Lower lobe of right lung (tissue), 2 donors: ENCODE measurements at places on chromosomes 13 and 19. TPM values are rescaled to one million over a fixed set of nuclear protein-coding genes. Genes with fewer than 3 reads are reported as not detected.

CHST8 gene
- total RNA-seq, result not detected

TMEM221 gene
- not detected for total RNA-seq

ZNF614 gene
- 7.1 TPM for total RNA-seq

SCAF1 gene
- 59.4 TPM for total RNA-seq

SLC27A1 gene
- 27.0 TPM for total RNA-seq

ADPRHL1 gene
- 2.7 TPM for total RNA-seq

ZNF582 gene
- total RNA-seq, result 4.3 TPM

SRRM5 gene
- 0.24 TPM for total RNA-seq

WDR18 gene
- total RNA-seq, result 29.2 TPM

CILP2 gene
- total RNA-seq, result 0.12 TPM

BEST2 gene
- not detected for total RNA-seq

SLC17A7 gene
- total RNA-seq, result 0.56 TPM

DNA sequence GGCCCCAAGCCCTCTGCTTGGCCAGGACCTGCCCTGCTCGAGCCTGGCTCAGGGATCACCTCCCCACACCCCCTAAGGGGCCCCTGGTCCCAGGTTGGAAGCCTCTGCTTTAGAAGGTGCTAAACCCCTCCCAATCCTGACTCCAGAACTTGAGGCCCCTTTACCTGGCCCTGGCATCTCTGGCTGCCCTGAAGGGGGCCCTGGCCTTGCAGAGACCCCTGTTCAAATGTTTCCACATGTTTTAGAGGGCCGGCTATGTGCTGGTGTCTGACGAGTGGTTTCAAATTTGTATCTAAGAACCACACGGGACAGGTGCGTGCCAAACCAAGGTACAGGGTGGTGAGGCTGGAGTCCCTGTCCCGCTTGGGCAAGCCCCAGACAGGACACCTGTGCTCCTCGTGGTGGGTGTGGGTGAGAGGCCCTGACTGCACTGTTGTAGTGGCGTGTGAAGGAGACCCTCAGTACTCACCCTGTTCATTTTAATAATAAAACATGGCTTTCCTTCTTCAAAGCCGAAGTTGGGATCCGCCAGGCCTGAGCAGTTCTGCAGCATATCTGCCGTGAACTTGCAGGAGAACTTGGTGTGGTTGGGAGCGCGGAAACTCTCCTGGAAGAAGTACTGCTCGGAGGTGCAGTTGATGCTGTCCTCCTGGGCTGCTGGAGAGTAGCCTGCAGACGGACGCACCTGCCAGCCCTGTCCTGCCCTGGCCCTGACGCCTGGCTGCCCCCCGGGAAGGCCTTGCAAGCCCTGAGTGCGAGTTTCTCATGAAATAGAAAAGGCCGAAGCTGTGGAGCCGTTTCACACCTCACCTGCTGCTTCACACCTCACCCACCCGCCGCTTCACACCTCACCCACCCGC lies 5.4 kb downstream of the ATP4B start:
- DNase-seq, result peak; percentile 27

- no peak for DNase-seq
Measured at GRCh38 chr19:7377196-7377595, 28.5 kb downstream of the ARHGEF18 start.

GRCh38 chr19:56839652-56840450 lies 675 bp downstream of the PEG3 start:
- DNase-seq, result peak; percentile 89

DNA sequence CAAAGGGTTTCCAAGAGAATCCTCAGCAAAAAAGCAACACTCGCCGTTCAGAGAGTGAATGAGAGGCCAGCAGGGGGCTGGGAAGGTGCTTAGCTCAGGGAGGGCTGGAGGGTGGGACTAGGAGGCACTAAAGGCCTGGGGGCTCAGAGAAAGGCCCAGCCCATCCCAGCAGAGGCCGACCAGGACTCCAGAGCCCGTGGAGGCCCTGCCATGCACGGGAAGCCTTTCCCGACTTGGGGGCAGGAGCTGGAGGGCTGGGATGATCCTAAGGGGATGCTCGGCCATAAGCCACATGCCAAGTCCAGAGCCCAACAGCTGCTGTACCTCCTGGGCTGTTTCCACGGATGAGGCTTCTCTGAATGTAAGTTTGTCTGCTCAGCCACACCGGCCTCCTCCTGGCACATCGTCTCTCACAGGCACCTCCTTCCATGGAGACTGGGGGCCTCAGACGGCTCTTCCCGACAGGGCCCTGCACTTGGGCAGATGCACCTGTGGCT lies 19.5 kb downstream of the RASA3 start:
- no peak for DNase-seq

DNA sequence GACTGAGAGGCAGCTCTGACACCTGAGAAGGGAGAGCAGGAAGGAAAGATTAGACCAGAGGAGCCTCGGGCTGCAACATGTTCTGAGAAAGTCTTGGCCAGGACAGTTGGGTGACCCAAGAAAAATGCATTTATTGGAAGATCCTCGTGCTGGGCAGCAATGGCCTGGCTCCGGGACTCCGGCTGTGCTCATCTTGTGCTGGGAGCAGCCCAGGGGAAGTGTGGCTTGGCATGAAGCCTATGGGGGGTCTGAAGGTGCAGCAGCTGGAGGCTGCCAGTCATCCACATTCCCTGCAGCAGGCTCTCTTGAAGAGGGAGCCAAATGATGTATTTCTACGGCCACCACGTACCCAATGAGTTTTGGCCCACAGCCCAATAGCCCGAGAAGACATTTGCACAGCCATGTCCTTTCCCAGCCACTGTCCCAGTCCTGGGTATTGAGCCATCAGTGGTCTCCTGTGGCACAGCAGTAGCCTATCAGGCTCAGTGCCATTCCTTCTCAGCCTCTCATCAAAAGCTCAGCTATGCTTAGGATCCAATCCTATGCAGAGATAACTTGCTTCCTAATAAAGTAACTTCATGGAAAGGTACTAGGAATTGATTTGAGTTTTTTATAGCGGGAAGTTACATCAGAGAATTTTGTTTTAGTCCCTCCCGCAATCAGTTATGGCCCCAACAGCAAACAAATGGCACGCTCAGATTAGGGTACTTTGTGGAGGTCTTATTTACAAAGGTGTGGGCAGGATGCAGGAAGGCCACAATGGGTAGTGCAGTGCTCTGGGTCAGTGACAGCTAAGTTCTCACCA lies 76.0 kb upstream of the MEDAG start:
- DNase-seq, result no peak

GRCh38 chr13:100290165-100290801 lies 201.4 kb downstream of the PCCA start:
- no peak for DNase-seq

- DNase-seq, result no peak
Measured at GRCh38 chr13:43390619-43391018, 367.2 kb downstream of the DNAJC15 start.

- DNase-seq, result peak; percentile 78
Measured at GRCh38 chr19:4717191-4717965, 6.3 kb downstream of the DPP9 start.

DNA sequence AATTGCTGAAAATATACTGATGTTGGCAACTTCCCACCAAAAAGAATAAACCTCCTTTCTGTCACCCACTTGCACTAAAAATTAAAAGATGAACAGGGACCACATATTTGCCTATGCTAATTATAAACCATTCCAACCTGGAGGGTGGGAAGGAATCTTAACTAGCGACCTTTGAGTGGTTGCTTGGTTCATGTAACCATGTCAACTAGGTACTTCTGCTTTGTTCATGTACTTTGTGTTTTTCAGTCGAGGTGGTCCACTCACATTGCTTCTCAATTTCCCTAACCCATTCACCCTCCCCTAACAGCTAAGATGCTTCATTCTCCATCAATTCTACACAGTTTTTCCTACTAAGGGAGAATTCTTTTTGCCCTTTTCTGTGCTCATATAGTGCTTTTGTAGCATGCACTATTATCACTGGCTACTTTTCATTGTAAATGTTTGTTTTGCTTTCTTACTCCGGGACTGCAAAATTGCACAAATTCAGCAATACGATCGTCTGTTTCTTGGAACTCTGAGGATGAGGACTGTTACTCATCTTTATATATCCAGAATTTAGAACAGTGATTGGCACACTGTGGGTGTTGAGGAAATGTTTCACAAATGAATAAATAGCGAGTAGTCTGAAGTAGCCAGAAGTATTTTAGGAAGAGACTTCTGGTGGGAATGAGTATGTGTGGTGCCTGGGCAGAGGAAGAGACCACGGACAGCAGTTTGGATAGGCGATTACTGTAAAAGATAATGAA lies 187.5 kb downstream of the GPC6 start:
- DNase-seq, result no peak

DNA sequence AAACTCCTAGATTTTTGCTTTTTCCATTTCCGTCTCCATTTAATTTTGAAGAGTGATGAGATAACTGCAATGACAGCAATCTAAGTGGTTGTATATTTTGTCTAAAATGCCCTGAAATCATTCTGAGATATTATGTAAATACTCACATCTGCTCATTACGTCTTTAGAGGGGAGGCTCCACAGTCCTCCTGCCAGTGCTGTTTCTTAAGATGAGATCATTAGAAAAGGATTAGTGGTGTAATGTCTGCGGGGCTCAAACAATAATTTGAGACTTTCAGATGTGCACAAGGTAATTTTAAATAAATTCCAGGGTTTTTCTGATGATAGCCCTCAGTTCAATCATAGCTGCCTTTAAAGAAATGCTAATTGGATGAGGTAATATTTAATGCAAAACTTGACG lies 437.9 kb downstream of the FOXO1 start:
- no peak for DNase-seq

DNA sequence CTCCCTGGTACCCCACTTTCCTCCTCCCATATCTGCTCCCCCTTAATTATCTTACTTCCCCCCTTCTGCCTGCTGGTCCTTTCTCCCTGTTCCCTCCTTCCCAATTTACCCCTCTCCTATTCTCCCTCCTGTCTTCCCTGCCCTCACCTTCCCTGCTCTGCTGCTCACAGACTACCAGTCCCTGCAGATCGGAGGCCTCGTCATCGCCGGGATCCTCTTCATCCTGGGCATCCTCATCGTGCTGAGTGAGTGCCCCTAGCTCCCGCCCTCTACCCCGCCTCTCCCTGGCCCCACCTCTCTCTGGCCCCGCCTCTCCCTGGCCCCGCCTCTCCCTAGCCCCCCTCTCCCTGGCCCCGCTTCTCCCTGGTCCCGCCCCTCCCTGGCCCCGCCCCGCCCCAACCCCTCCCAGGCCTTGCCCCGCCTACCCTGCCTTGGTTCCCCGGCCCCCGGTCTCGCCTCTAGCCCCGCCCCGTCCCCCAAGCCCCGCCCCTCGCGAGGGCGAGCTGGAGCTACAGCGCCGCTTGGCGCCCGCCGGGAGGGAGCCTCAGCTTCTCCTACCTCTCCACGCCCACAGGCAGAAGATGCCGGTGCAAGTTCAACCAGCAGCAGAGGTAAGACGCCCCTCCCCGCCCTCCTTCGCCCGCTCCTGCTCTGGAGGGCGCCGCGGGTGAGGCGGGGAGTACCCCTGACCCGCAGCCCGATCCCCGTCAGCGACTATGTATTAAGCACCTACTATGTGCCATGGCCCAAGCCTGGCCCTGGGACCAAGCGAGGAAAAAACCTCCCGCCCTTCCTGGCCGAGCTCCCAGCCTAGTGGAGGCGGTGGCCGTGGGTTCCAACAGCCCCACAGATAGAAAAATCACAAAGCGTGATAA lies 1.9 kb upstream of the FXYD7 start:
- peak; percentile 96 for DNase-seq

GRCh38 chr13:44243198-44243857 lies 130.3 kb upstream of the SERP2 start:
- peak; percentile 58 for DNase-seq

- DNase-seq, result no peak
Measured at GRCh38 chr13:59532405-59532804, 631.3 kb downstream of the DIAPH3 start.

- DNase-seq, result no peak
Measured at GRCh38 chr13:50617134-50617721, 226.3 kb downstream of the DLEU7 start.

GRCh38 chr19:2041433-2041682 lies 9.7 kb downstream of the MKNK2 start:
- no peak for DNase-seq

- DNase-seq, result peak; percentile 30
Measured at GRCh38 chr19:54325631-54326030, 12.7 kb upstream of the LILRA5 start.

DNA sequence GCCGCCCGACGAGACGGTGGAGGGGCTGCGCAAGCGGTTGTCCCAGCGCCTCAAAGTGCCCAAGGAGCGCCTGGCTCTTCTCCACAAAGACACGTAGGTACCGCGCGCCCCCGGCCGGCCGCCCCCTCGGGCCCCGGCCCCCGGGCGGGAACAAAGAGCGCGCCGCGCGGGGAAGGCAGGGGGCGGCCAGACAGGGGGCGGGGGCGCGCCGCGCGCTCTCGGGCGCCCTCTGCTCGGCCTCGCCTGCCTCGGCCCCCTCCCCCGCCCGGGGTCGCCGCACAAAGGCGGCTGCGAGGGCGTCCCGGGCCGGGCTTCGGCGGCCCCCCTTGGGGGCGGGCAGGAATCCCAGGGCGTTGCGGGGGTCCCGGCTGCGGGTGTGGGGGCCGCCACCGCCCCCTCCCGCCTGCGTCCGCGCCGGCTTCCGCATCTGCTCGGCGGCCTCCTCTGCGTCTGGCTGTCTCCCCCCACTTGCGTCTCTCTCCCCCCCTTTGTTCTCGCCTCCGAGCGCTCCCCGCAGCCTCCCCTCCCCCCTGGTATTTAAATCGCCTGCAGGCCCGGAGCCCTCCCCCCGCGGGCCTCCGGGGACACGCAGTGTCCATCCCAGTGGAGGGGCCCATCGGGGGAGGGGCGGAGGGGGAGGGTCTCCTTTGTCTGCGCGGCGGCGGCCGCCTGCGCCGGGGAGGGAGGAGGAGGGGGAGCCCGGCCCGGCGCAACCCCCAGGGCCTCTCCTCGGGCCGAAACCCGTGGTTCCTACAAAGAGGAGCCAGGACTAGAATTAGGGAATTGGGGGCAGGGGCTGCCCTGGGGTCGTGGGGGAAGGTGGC lies 2.3 kb downstream of the MIDN start:
- peak; percentile 84 for DNase-seq

GRCh38 chr19:45097776-45098520 lies 5.0 kb downstream of the PPP1R37 start:
- DNase-seq, result no peak

DNA sequence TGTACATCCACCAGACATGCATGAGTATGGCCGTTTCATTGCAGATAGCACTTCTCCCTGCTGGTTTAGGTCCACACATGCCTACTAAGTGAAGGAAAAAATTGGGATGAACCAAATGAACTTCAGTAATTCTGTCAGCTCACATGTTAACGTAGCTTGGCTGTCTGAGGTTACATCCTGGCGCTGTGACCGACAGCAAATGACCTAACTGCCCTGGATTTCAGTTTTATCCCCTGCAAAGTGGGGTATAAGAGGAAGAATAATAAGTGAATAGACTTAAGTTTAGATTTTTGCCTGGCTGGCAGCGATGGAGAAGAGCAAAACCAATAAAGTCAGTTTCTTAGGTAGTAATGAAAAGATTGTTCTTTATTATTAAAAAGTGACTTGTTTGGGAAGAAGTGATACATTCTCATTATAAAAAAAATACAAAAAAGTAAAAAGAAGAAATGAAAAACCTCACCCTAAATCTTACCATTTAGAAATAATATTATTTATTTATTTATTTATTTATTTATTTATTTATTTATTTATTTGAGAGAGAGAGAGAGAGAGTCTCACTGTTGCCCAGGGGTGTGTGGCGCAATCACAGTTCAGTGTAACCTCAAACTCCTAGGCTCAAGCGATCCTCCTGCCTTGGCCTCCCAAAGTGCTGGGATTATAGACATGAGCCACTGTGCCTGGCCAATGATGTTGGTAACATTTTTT lies 4.2 kb upstream of the RNF113B start:
- no peak for DNase-seq

- DNase-seq, result peak; percentile 49
Measured at GRCh38 chr19:49862391-49863253, 4.8 kb downstream of the PNKP start.

- no peak for DNase-seq
Measured at GRCh38 chr19:40377876-40378385, 12.1 kb downstream of the HIPK4 start.

GRCh38 chr19:6103217-6103644 lies 7.1 kb downstream of the RFX2 start:
- DNase-seq, result peak; percentile 71
